ENCODE measurements at places on chromosomes 16 and 17.

- no peak for DNase-seq
Observed at GRCh38 chr17:66636111-66636510, 198.8 kb upstream of the CACNG5 start.

DNA sequence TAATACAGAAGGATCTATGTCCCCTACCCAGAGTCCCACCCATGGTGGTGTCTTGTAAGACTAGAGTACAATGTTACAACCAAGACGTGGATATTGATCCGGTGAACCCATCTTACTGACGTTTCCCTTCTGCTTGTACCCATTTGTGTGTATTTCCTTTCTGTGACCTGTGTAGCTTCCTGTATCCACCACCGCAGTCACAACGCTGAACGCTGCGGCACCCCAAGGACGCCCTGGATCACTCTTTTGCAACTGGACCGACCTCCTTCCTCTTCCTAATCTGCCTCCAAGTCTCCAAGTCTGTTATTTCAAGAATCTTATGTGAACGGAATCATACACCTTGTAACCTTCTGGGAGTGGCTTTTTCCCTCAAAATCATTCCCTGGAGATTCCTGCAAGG is 33.5 kb upstream of the CBX4 start:
- no peak for DNase-seq

DNA sequence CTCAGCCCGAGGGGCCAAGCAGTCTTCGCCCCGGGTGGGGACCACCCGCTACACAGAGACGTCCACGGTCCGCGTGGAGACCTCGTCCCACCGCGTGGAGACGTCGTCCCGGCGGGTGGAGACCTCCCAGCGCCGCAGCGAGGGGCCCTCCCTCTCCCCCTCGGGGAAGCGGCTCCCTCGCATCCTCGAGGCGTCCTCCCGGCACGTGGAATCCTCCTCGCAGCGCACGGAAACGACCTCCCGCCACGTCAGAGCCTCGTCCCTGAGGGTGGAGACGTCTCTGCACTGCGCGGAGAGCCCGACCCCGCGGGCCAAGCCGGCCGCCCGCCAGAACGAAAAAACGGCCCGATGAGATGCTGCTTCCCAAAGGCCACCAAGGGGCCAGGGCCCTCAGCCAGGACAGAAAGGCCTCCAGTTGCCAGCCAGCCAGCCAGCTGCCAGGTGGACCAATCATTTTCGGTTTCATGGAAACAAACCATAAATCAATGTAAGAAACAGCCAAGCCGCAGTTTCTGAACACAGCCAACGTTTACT is 424 bp downstream of the C17orf100 start:
- DNase-seq, result no peak

DNA sequence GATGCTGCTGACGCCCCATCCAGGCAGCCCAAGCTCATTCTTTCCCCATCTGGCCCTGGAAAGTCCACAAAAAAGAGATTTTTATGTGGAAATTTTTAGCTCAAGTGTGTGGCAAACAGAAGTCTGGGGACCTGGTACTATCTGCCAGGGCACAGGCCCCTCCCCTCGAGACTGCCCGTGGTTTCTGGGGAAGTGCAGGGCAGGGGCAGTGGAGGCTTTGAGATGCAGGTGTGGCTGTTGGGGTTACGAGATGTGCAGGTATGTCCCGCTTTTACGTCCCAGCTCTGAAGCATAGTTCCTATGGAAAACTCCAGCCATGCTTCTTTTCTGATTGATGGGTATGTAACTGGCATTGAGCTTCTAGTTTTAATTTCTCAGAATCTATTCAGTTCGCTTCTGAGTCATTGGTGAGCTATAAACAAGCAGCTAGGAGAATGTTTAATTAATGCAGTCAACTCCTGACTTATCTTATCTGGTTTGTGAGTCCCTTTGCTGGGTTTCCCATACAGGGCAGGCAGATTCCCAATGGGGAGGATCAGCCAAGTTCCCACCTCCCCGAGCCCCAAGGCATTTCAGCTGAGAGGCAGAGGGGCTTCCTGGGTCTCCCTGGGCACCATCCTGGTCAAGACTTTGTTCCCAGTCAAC is 16.2 kb downstream of the TBX4 start:
- no peak for DNase-seq

GRCh38 chr16:81698310-81698641 is 80.8 kb upstream of the PLCG2 start:
- DNase-seq, result no peak

DNA sequence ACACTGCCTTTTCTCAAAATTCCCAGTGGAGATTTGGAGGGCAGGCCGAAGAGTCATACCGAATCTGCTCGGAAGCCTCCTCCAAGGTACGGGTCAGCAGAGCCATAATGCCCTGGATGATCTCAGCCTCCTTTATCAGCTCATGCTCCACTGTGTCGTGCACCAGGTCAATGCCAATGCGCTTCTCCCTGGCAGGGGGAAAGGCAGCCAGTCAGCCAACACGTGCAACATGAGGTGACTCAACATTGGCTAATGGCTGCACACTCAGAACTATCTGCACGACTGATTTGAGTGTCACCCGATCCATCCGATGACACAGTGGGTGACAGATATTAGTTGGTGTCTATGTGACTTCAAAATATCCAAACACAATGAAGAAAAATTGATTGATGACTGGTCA is 15.8 kb downstream of the TEKT1 start:
- DNase-seq, result no peak

GRCh38 chr16:11602321-11602720 is 15.6 kb upstream of the LITAF start:
- DNase-seq, result peak; percentile 69

DNA sequence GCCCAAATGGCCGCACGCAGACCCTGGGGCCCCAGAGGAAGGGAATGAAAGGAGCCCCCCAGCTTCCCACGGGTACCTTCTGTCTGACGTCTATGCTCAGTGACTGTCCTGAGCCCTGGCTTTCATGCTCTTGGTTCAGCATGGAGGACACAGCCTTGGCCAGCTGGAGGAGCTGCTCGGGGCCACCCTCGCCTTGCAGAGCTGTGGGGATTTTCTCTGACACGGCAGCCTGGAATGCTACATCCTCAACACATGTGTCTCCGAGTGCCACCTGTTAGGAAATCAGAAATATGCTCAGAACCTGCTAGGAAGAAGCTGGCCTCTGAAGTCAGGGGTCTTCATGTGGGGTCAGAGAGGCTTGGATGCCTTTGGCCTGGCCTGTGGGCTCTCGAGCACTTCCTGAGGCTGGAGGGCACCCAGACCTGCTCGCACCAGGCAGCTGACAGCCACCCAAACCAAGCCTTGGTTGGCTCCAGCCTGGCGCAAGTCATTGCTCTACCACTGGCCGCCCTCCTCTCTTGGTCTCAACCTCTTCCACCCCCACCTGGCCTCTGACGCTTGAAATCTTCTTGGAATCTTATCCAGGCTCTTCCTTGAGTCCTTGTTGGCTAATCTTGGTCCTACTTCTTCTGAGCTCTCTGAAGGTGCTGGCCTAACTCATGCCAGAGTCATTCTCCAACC is 63.7 kb upstream of the BCO1 start:
- no peak for DNase-seq
